ENCODE measurements at places on chromosomes 2 and 18.

DNA sequence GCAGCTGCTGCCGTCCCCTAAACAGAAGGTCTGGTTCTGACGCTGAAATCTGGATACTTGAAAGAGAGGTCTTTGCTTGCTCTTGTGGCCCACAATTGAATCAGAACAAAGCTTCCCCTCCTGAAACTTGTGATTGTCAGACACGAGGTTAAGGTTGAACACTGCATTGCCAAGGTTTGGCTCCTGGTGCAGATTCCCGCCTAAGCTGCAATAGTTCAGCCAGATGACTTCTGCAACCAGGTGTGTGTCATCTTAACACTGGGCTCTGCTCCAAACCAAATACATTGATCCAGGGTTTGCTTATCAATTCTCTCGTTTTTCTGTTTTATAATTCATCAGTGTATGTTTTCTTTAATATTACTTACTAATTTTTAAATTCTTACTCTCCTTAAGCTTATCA lies 14.6 kb downstream of the GKN1 start:
- no peak for DNase-seq

- DNase-seq: no peak
Observed at GRCh38 chr2:3665886-3666612, 8.0 kb downstream of the ALLC start.

- DNase-seq: no peak
Observed at GRCh38 chr2:165911231-165911630, 42.3 kb downstream of the TTC21B start.

DNA sequence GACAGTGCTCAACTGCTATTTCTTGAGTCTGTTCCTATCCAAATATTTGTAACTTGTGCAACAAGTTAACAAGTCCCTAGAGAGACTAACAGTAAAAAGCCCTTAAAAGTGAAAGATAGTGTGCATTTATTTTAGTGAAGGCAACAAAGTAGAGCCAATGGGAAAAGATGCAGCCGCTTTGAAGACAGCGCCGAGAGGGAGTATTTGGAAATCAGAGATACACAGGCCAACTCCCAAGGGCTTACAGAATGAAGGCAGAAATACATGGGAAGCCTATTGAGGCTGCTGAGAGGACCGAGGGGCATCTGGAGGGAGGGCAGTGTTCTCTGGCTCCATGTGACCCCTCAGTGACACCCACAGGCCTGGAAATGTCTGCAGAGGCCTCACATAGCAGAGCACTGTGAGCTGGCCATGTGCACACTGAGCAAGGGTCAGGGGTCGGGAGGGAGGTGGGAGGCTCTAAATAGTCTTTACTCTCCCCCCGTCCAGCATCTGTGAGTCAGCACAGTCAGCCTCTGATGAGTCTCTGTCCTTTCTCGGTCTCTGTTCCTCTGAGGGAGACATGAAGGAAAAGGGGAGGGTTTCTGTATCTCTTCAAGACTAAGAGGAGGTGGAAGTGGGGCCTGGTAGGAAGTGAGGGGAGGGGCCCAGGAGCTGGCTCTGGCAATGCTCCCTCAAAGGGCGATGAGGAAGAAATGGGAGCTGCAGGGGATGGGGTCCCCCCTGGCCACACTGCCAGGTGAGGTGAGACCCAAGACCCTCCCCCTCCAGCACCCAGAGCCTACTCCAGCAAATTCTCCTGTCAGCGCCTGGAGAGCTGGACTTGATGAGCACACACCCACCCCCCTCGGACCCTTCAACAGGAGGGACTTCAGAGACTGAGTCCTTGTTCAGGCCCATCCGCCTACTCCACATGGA lies 133.6 kb downstream of the SP3 start:
- peak; percentile 61 for DNase-seq

DNA sequence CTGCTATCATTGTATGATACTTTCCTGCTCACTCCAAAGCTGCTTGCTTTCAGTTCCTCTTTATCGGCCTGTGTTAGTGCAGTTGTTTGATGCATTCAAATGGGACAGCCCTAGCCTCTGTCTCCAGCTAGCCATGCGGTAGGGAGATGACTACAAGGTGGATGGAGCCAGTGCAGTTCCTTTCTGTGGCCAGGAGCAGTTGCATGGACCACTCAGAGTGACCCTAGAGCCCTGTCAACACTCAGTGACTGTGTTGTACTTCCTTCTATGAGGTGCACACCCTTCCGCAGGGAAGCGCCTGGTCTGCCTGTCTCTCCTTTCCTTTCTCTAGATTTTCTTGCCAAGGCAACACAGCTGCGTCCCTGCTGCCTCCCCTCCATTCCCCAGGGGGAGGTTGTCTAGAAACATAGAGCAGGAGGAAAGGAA lies 33.8 kb downstream of the KCNS3 start:
- DNase-seq: no peak

- DNase-seq: no peak
Observed at GRCh38 chr2:59427980-59428379, 1125.5 kb downstream of the BCL11A start.

GRCh38 chr18:59927246-59927825 lies 27.5 kb downstream of the PMAIP1 start:
- no peak for DNase-seq

DNA sequence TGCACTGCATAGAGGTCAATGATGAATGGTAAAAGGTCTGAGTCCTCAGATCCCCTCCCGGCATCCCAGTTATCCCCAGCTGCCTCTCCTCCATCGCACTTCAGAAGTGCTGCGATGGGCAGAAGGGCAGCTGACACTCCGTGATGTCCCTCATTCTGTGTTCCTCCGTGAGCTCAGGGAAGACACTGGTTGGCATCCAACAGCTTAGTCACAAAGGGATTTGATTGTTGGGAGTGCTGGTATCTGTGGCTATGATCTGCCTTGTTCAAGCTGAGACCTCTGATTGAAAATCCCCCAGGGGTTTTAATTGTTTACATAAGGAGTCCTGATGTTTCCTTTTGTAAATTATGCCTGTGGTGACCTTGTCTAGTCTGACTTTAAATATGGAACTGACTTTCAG lies 19.0 kb upstream of the SAG start:
- no peak for DNase-seq

DNA sequence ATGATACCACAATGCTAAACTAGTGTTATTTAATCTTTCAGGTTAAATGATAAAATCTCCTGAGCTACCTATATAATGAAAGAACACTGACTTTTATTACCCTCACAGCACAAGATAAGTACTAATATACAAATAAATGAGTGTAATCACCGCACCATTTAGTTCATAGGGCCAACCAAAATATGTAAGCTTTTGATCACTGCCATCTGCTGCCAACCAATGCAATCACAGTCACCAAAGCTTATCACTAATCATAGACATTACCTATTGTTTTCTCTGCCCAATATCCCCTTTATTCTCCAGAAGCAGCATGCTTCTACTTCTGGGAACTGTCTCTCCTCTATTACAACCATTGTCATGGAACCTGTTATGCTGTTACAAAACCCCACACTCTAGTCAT lies 151.6 kb upstream of the LRATD1 start:
- no peak for DNase-seq

DNA sequence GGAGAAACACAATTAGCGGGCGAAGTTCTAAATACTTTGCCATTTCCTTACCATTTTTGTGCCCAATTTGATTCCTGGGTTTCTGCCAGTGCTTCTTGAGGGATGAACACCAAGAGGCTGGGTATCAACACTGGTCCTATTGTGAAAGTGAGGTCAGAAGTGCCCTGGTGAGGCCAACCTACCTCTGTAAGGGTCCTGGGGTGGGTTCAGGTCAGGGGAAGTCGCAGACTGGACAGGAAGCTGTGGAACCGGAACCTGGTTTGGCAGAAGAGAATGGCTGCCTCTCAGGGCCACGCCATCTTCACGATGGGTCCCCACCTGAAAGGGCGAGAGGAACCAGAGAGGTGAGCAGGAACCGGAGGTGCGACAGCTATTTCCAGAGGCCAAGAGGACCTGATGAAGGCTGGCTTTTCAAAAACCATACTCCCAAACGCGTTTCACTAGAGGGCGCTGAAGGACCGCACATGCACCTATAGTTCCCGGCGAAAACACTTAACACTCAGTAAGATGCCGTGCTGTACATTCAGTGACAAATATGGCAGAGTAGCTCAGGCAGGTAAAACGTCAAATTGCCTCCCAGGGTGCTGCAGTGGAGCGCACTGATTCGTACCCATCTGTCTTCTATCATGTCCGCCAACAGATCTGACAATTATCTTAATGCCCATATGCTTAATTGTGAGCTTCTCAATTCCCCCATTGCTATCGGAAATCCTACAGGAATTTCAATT lies 275.3 kb upstream of the CCDC68 start:
- DNase-seq: peak; percentile 77

DNA sequence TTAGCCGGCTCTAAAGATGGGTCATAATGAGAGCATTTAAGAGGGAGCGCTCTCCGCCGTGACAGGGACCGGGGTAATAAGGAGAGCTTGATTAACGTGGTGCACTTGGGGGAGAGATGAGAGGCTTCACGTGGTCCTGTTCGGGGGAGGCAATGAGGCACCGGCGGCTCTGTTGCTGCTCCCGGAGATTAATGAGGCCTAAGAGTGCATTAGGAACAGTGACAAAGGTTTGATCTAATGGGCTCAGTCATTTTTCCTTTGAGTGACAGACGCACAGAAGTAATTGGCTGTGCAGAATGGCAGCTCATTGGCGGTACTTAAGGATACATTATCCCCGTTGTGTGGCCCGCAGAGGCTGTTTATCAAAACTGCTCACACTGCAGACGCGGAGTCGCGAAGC lies 250.7 kb downstream of the GBX2 start:
- no peak for DNase-seq

DNA sequence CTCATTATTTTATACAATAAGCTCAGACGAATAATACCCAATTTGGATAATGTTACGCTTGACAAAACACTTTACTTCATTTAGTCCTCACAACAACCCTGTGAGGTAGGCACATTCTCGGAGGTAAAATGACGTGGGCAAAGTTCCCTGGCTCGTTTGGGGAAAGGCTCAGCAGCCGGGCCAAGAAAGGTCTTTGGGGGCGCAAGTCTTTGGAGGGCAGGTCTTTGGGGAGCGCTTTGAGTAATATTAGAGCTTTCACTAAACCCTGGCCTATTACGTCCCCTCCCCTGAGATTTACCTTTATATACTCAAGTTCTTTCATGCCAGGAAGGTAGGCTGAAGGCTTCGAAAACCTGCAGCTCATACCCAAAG lies 427 bp downstream of the RBKS start:
- DNase-seq: no peak

- DNase-seq: no peak
Observed at GRCh38 chr18:31072175-31072574, 29.6 kb upstream of the DSC3 start.

DNA sequence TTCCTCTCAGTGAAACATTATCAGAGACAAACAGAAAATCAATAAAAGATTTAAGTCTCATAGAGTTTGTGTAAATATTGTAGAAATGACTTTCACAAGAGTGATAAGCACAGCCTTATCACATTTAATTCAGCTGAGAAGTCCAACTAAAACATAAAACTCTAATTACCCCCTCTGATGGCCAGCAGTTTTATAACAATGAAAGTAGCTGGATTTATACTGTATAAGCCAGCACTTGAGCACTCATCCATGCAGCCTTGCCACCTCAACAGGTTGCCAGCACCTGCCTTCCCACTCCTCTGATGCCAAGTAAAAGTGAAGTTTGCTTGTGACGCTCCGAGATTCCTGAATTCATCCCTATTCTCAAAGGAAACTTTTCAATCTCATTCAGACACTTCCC lies 103.0 kb upstream of the STK39 start:
- no peak for DNase-seq

DNA sequence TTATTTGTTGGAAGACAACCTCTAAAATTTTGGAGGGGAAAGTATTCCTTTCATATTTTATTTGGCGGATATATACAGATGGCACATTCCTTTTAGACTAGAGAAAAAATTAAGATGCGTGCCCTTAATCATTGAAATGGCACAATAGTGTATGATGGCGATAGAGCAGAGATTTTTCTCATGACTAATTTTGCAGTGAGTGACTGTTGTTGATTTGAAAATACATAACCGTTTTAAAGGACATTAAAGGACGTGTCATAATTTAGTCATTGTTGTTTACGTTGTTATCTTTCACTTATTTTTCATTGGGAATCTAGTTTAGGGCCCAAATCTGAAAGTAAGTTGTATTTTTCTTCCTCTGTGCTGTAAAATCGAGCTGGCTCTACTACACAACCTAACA lies 61.7 kb downstream of the CERS6 start:
- no peak for DNase-seq

DNA sequence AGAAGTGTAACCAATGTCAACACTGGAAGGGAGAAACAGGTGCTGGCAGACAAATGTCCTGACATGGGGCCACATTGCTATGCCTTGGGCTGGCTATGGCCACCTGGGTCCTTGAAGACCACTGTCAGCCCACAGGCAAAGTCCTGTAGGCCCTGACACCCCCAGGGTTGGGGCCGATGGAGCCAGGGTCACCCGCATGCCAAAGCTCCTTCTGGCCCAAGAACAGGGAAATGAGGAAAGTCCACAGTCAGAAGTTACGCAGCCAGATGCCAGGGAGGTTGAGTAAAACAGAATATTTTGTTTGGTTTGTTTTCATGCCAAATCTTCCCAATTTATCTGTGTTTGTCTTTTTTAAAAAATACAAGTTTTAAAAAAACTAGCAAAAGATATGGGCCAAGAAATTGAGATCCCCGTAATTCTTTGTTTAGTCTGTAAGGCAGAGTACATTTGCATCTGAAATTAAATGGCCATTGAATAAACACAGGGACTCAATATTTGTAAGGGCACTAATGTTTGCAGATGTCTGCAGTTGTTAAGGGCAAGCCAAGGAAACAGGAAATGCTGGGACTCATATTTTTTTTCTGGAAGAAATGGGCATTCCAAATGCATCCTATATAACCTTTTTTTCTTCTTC lies 186.4 kb downstream of the FAM210A start:
- DNase-seq: no peak

GRCh38 chr2:72080286-72081145 lies 67.1 kb downstream of the CYP26B1 start:
- no peak for DNase-seq

- DNase-seq: no peak
Observed at GRCh38 chr2:199692489-199692888, 158.5 kb downstream of the FTCDNL1 start.

- DNase-seq: no peak
Observed at GRCh38 chr2:143936848-143937722, 582.8 kb downstream of the ZEB2 start.

DNA sequence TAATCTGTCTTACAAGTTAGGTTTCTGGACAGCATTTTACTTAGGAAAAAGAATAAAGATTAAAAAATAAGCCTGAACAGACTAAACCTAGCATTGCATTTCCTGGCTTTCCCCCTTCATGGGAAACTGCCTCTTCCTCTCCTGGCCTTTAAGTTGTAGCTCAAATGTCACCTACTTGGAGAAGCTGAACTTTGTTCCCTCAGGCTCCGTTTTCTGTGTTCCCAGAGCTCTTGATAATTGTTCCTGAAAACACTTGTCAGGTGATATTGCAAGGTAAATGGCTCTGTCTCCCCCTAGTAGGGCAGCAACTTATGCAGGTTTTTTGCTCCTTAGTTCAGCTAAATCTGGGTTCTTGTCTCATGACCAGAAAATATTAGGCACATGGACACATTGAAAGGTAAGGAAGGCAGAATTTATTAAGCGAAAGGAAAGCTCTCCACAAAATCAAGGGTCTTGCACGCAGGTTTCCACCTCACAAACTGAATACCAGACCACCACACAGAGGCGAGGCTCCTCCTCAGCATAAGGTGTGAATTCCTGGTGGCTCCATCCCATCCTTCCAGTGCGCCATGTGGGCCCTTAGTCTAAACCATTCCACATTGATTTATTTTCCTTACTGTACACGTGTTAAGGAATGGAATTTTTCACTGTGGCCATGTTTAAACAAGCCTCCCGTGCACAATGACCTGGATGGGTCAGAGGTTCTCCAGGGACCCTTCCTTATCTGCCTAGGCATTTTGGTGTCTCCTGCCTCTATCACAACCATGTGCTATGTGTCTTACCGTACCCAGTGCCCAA lies 229.3 kb downstream of the HNMT start:
- no peak for DNase-seq

Data from fibroblast of the conjunctiva (primary cell).